ENCODE measurements at places on chromosomes 7 and 10.

DNA sequence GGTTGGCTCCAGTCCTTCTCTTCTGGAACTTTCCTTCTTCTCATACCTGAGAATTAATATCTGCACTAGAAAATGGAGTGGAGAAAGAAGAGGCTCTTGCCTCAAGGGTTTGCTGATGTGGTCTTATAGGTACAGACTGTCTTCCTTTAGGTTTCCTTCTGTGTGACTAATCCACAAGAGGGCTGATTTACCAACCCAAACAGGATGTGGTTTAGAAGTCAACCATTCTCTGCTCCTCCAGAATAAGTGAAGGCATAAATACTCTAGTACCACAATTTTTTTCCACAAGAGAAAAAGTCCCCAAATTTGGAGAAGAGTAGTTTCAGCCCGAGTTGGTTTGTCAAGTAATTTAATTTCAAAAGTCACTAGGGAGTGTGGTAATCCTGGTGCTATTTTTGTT, 85.8 kb downstream of the NRP1 start:
- no peak for DNase-seq

GRCh38 chr10:24382596-24382978, 173.6 kb downstream of the KIAA1217 start:
- peak; percentile 20 for DNase-seq

DNA sequence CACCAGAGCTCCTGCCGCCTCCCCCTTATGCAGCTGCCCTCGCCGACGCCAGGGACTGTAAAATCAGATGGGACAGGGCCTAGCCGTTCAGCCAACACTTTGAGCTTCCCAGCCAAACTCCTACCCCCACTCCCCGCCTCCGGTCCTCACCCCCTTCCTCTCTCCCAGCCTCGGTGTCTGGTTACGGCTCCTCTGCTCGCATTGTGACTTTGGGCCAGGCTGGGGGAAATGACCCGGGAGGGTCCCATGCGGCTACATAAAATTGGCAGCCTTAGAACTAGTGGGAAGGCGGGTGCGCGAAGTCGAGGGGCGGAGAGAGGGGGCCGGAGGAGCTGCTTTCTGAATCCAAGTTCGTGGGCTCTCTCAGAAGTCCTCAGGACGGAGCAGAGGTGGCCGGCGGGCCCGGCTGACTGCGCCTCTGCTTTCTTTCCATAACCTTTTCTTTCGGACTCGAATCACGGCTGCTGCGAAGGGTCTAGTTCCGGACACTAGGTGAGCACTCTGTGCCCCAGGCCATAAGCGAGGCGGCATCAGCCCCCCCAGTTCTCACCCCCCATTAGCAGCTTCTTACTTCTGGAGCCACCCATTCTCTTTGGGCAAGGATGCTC, at the start of gene KAZALD1:
KAZALD1 (plus strand) TSS at position 366 of the 608 bp plus-strand sequence. CDS start 604 bp downstream, outside the sequence.
- DNase-seq: no peak

DNA sequence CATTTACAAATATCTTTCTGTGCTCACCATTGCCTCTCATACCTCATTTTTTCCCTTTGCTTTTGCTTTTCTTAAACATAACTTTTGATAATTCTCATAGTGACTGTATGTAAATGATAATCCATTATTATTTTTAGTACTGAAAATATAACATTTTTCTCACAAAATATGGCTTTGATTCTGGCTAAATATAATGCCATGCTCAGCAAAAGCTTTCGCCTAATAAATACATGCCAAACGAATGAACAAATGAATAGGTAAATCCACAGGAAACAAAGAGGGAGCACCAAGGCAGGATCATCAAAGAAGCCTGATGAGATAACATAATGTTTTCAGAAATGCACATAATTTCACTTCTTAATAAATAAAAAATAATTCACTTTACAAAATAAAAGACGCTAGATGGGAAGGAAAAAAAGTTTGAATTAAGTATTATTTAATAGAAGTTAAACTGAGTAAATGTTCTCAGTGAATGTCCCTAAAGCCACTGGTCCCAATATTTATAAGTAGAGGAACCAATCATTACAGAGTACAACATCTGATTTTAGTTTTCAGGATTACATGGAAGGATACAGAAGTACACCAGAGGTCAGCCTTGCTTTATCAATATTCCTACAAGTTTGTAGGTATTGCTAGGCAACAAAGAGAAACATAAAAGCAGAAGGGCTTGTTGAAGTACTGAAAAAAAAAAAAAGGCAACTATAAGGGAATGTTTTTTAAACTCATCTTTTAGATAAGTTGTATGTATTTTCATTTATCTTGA, 52.3 kb downstream of the RNLS start:
- DNase-seq: no peak

GRCh38 chr7:8208816-8209215, 53.2 kb downstream of the ICA1 start:
- DNase-seq: no peak

DNA sequence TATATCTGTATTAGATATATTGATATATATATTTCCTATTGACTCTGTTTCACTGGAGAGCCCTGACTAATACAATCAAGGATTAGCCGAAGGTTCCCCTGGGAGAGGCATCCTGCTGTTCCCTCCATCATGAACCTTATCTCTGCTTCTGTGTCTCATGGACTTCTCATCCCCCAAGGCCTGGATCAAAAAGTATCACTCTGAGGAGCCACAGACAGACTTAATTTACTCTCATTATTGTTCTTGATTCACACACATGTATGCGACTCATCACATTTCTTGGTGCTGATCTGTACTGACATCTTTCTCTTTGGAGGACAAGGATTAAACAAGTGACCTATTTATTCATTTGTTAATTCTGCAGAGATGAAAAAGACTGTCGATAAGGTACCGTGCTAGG, 550.2 kb downstream of the KCNMA1 start:
- no peak for DNase-seq

DNA sequence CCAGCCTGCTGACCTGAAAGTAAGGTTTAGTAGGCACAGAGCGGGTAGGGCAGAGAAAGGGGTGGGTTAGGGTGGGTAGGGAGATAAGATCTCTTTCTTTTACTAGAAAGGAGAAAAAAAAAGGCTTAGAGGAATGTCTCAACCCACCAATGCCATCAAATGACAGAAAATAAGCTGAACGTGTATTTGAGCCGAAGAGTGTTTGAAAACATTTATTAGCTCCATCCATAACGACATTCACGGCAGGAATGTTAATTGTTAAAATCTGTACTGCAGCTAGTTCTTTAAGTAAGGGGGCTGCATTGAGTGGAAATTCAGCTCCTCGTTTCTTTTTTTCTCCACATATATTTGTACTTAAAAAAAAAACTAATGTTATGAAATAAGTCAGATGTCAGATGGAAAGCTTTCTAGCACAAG, 63.7 kb upstream of the ARID5B start:
- DNase-seq: no peak

GRCh38 chr7:80942261-80943041, 23.6 kb upstream of the SEMA3C start:
- no peak for DNase-seq

GRCh38 chr10:7233259-7233991, 177.4 kb downstream of the SFMBT2 start:
- no peak for DNase-seq

GRCh38 chr7:128201067-128201689, 39.9 kb upstream of the LEP start:
- DNase-seq: no peak

GRCh38 chr10:104735757-104736391, 94.8 kb downstream of the SORCS3 start:
- DNase-seq: no peak

GRCh38 chr10:11181978-11182377, 164.3 kb downstream of the CELF2 start:
- DNase-seq: no peak

DNA sequence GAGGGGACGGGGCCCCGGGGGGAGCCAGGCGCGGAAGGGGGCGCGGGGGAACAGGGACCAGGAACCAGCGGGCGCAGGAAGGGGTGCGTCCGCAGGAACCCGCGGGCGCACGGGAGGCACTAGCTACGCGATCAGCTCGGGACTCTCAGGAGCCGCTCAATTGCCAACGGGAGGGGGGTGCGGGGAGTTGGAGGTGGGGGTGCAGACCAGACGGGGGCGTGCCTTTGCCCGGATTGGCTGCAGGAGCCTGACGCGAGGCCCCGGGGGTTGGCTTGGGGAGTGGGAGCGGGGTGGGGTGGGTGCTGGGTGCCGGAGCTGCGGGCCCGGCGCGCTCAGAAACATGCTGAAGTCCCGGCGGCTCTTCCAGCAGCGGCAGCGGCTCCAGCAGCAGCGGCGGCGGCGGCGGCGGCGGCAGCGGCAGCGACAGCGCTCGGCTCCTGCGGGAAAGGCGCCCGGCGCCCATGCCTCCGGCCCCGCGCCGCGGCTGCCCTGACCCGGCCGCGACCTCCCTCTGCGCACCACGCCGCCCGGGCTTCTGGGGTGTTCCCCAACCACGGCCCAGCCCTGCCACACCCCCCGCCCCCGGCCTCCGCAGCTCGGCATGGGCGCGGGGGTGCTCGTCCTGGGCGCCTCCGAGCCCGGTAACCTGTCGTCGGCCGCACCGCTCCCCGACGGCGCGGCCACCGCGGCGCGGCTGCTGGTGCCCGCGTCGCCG, at the start of gene ADRB1:
ADRB1 (plus strand) TSS at position 335 of the 715 bp plus-strand sequence; CDS start at position 602, 267 bp downstream.
- DNase-seq: peak; percentile 57

DNA sequence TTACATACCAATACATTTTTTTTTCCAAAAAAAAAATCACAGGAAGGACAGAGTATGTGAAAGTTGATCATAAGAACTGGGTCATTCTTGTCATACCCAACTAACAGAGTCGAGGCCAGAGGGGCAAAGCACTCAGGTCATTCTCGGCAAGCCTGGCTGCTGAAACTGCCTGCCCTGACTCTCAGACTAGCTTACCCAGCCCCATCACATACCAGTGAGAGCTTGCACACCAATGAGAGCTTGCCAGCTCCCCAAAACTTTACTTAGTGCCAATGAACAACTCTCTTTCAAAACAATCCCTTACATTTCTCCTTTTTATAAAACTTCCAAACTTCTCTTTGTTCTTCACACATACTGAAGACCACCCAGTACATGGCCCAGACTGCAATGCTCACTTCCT, 48.9 kb downstream of the VOPP1 start:
- no peak for DNase-seq

DNA sequence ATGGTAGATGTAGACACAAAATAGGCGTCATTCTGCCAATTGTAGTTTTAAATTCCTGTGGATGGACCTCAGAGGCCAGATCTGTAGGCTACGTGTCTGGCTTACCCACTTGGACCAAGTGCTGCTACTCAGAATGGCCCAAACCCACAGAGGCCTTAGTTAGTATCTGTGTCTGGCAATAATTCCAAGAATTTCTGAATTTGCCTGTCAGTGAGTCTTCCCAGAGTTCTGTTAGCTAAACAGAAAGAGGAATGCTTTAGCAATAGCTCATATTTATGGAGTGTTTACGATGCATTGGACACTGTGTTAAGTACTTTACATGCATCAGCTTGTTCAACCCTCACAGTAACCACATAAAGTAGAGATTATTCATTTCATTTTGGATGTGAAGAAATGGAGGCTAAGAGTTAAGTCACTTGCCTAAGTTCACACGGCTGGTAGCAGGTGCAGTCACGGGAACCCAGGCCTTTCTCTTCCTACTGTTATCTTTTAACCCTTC, 231.8 kb downstream of the PTEN start:
- DNase-seq: no peak

- DNase-seq: no peak
Measured at GRCh38 chr7:93060865-93061264, 56.9 kb downstream of the SAMD9 start.

GRCh38 chr7:119684763-119685162, 588.2 kb upstream of the KCND2 start:
- no peak for DNase-seq

GRCh38 chr7:79502151-79502550, 48.7 kb upstream of the MAGI2 start:
- DNase-seq: no peak

DNA sequence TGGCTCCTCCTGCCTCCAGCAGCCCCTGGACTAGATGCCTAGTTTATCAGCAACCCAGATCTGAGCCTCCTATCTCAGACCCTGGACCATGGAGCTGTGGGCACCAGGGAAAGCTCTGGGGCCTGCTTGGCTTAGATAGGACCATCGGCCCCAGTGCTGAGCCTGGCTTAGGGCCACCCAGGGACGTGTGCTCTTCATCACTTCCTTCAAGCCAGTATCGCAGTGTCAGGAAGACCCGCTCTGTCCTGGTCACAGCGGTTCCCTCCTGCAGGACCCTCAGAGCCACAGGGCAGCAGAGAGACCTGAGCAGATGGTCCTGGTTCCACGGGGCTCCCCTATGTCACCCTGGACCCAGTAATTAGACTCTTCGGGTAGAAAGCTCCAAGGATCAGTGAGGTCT, 105.7 kb upstream of the FAM20C start:
- DNase-seq: no peak

GRCh38 chr7:116588641-116589594, 64.1 kb downstream of the CAV1 start:
- no peak for DNase-seq

DNA sequence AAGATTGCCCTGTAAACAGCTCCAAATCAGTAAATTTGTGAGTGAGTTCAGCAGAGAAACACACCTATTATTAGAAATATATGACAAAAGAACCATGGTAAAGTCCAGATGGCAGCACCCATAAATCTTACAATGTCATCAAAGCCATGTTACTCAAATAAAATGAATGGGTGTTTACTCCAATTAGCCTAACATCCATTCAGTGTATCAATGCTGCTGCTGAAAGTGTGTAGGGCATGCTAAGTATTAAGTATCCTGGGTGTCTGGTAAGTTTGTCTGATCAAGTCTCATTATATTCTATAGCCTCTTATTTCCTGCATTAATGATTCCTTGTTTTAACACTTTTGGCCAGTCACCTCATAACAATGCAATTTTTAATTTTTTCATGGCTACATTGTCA, 185.5 kb upstream of the STEAP4 start:
- no peak for DNase-seq

DNA sequence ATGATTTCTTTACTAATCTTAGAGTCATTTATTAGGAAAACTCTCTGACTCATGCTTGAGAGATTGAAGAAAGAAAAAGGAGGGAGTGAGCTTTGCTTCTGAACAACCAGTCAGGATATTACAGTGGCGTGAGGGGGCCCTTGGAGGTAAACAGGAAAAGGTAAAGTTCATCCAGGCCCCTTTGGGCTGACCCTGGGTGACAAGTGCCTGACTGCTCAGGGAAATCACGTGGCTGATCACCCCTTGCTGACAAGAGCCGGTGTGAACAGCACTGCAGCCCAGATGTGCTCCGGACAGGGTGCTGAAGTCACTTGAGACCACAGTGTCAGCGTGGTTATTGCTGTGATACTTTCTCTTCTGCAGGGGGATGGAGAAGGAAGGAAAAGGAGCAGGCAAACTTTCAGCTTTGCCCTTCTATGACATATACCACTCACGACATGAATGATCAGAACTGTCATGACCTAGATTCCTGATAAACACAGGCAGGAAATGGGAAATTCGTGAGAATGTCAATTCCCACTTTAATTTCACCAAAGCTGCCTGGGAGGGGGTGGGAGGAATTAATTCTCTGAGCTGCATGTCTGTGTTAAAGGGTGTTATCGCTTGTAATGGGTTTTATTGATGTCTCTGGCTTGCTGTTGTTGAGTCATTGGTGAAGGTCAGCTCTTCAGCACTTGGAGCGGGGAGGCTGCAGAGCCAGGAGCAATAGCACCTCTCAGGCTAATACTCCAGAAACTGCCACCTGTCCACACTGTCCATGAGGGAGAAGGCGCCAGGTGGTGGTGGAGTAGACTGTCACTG, 139.8 kb upstream of the AOAH start:
- no peak for DNase-seq

- DNase-seq: no peak
Measured at GRCh38 chr7:117963264-117964197, 90.3 kb upstream of the CTTNBP2 start.

- no peak for DNase-seq
Measured at GRCh38 chr7:8881916-8882315, 448.5 kb downstream of the NXPH1 start.
